Midbrain (tissue), 1 donor: ENCODE measurements at places on chromosomes 11 and 22.

DNA sequence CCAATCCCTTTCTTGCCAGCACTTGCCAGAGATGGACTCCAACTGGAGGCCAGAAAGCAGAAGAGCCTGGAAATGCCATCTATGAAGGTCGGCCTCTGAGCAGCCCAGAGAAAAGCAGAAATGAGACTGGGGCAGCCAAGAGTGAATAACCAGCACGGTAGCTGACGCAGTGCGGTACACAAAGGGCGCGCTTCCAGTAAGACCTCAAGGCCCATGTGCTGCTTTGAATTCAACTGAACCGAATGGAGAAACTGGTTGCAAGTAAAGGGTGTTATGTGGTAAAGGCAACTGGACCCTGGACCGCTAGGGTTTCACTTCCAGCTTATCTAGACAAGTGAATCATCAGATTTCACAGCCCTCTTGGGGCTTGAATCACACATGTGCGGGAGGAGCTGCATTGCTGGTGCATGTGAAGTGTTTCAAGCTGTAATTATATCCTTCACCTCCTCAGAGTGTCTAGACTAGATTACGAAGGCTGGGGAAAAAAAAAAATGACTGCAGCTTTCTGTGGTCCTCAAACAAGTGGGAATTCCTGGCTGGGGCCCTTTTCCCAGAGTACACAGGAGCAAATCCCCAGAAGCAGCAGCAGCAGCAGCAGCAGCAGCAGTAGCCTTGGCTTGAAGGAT, 128.9 kb downstream of the CCDC34 start:
- no peak for DNase-seq

GRCh38 chr22:32800158-32800882, 1.2 kb upstream of the TIMP3 start:
- DNase-seq = no peak

DNA sequence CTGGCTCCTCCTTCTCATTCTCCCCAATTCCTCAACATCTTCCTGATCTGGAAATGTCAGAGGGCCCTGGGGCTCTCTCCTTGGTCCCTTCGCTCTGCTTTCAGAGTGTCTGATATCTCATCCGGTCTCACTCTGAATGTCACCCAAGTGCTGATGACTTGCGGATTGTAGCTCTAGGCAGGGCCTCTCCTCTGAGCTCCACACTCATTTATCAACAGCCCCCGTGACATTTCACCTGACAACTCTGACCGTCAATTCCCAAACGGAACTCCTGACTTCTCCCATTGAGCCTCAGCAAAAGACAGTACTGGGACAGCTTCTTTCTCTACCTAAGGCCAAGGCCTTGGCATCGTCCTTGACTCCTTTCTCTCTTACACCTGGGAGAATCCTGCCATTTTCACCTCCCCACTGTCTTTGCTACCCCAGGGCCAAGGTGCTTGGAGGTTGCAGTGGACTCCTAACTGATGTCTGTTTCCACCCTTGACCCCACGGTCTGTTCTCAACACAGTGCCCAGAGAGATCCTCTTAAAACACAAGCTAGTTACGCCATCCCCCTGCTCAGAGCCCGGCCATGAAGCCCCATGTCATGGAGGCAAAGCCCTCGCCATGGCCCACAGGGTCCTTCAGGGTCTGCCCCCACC, 57.5 kb upstream of the THY1 start:
- DNase-seq = no peak

- no peak for DNase-seq
Observed at GRCh38 chr11:46075168-46075567, 46.1 kb downstream of the PHF21A start.

DNA sequence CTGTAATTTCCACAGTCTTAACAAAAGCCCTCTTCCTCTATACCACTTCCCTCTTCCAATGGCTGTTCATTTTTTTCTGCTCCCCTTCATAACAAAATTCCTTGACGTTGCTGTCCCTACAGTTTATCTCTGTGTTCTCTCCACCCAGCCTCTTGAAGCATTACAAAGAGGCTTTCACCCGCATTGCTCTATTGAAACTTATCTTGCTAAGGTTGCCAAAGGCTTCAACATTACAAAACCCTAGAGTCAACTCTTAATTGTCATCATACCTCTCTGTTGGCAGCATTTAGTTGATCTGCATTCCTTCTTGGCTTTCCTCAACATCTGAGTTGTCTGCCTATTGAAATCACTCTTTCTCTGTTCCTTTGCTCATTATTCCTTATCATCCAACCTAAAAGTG, 1055.7 kb downstream of the JRKL start:
- no peak for DNase-seq

DNA sequence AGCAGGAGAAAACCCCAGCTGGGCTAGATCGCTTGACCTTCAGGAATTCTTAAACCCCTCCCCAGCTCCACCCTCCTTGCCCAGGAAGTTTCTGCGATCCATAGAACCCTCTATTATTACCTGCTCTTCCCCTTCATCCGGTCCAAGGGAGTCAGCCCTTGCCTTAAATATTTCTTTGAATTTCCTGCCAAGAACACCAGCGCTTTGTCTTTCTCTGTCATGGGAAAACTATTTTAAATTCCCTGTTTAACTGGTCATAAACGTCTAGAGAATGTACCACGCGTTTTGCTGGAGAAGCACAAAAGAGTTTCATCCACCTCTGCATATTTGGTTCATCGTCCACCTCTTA, 496 bp upstream of the TRAF6 start:
- no peak for DNase-seq

GRCh38 chr22:29623059-29623458, 19.6 kb downstream of the NF2 start:
- no peak for DNase-seq

DNA sequence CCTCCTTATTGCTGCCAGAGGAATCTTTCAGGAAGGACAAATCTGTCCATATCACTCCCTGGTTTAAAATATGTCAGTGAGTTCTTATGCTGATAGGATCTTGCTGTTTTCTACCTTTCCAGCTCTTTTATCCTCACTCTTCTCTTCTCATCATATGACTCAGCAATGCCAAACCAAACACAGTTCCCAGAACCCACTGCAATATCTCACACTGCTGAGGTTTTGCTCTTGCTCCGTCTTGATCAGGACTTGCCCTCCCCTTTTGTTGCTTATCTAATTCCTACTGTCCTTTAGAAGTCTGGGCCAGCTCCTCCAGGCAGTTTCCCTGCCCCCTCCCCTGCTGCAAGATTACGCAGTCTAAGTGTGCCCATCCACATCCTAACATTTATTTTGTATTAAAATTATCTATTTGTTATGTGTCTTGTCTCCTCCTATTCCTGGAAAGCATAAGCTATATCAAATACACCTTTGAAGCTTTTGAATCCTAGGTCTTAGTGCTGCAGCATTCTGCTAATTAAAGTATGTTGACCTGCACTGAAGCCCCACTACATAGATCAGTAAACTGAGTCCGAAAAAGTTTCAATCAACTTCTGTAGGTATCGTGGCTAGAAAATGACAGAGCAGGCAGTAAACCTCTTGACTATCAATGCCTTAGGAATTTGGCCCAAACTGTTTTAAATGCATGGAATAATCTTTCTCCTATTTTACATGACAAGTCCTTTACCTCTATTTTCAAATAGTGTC, 119.2 kb upstream of the C11orf87 start:
- DNase-seq = no peak

- DNase-seq = no peak
Observed at GRCh38 chr22:24161909-24162308, 19.4 kb upstream of the SUSD2 start.
